ENCODE measurements at places on chromosomes 11 and 22. TPM values are rescaled to one million over a fixed set of nuclear protein-coding genes. Genes with fewer than 3 reads are reported as not detected.

DNA sequence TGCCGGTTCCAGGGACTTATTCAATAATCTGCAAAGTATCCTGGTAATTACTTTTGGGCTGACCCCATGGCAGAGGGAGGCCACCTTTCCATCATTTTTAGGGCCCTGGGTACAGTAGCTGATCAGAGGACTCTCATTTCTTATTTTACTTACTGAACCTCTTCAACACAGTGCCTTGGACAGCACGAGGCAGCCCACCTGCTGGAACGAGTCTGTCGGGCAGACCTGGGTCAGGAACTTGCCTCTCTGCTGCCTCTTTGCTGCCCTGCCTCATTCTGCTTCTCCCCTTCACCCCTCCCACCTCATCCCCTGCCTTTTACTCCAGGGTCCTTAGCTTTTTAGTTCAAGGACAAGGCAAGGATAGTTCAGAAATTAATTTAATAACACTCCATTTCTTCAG, 204.5 kb downstream of the CSNK2A3 start:
- no peaks in the 10 kb centered on the region for H3K27me3 ChIP-seq
- no peak overlapping the region for H3K27ac ChIP-seq

DNA sequence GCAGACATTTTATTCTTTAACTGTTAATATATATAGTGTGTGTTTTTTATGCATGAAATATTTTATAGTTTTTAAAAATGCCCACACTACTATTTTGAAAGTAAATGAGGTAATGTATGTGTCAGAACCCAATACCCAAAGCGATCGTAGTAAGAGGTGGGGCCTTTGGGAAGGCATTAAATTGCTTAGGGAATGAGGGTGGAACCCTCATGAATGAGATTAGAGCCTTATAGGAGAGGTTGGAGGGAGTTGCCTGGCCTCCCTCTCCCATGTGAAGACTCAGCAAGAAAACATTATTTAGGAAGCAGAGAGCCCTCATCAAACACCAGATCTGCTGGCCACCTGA, 11.1 kb downstream of the KLHL35 start:
- no peaks in the 10 kb centered on the region for H3K36me3 ChIP-seq
- H3K4me1 ChIP-seq = no peaks in the 10 kb centered on the region
- no peak overlapping the region for H3K4me3 ChIP-seq

DNA sequence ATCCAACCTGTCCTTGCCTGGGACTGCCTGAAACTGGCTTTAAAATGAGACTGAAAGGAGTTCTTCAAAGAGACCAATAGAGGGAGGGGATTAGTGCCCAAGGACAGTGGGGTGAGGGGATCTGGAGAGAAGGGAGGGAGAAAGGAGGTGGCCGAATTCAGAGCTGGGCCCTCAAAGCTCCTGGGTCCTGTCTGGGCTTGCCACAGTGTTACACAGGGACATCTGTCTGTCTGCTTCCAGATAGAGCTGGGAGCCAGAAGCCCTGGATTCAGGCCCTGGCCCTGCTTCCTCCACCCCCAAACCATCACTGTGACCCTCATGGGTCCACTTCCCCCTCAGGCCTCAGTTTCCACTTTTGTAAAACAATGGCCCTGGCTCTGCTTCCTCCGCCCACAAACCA, 3.6 kb downstream of the KCNJ4 start:
- H3K4me1 ChIP-seq = peaks cover 12% of the 10 kb centered on the region
- no peak overlapping the region for H3K27ac ChIP-seq
- no peaks in the 10 kb centered on the region for H3K36me3 ChIP-seq
- no peak overlapping the region for H3K4me3 ChIP-seq
- no peak for DNase-seq
- H3K27me3 ChIP-seq = peaks cover 38% of the 10 kb centered on the region

- H3K27me3 ChIP-seq = no peaks in the 10 kb centered on the region
- no peak overlapping the region for H3K4me3 ChIP-seq
Observed at GRCh38 chr11:18485913-18486528, 30.4 kb downstream of the LDHAL6A start.

DNA sequence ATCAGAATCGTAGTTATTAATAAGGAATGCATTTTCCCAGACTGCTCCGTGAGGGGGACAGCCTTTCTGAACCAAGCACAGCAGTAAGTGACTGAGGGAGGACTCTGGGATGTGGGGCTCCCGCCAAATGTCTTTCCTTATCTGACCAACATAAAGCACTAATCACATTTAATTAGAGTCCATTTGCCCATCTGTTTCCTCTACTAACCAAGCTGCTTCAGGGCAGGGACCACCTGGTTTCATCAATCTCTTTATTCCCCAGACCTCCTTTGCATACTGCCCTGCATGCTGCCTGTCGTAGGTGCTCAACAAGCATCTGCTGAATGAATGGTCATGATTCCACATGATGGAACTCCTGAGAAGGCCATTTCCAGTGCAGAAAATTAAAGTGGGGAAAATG, 29.4 kb downstream of the SMCO4 start:
- no peak for DNase-seq
- no peaks in the 10 kb centered on the region for H3K36me3 ChIP-seq
- H3K27ac ChIP-seq = no peak overlapping the region
- no peaks in the 10 kb centered on the region for H3K27me3 ChIP-seq
- H3K4me1 ChIP-seq = peaks cover 11% of the 10 kb centered on the region
- H3K4me3 ChIP-seq = no peak overlapping the region

DNA sequence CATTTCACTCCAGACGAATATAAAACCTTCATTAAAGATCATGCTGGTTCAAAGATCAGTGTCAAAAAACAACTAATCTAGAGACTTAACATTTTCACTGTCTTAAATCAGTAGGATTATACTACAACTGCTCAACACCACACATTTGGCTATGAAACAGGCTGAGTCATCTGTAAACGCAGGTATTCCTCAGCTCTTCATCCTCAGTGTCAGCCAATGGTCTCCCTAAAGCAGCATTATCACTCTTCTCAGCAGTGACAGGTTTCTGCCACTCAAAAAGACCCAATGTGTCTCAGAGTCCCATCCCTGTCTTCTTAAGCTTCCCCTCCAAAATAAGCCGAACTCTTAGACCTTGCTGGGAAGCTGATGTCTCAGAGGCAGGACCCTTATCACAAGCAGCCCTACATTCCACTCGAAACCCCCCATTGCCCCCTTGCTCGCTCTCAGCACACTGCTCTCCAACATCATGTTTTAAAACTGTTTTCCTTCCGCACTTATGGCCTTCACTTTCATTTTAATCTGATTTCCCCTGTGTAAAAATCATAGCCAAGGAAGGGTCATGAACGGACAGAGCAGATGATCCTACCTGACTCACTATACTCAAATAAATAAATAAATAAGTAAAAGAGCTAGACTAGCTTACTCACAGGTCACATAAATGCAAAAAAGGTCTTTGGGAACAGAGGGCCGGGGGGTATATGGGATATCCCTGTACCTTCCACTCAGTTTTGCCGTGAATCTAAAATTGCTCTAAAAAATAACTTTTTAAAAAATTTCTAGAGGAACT, 23.0 kb downstream of the CDON start:
- H3K4me3 ChIP-seq = no peak overlapping the region
- no peak overlapping the region for H3K27ac ChIP-seq
- no peak for DNase-seq
- no peaks in the 10 kb centered on the region for H3K4me1 ChIP-seq

DNA sequence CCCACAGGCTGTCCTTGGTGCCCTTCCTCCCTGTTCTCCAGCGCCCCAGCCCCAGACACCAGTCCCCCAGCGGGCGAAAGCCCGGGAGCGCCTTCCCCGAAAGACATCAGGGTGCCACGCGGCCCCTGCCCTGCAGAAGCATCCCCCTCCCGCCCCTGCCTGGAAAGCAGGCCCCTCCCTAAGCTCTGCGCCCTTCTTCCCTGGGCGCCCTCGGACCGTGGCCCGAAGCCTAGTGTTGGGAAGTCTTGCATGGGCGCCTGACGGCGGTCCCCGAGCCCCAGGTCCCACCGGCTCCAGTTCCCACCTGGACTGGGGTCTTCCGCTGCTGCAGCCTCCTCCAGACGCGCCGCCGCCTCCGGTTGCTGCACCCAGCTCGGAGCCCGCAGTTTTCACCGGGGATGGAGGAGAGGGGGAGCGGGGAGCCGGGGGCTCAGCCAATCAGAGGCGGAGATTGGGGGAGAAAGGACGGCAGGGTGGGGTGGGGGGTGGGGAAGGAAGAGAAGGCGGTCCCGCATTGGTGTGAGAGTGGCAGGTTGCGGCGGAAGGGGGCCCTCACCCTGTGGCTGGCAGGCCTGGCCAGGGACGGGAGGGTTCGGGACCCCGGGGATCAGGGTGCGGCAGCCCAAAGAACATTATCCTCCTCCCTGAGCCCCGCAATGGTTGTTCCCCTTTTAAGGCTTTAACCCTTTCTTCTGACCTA, at the start of gene THY1:
Gene THY1, minus strand, starts transcription at position 364 of the 700 bp plus-strand sequence. CDS start 2,267 bp downstream, outside the sequence.
- H3K4me3 ChIP-seq = no peak within 1 kb of the TSS
- no peaks in the 10 kb centered on the region for H3K36me3 ChIP-seq
- H3K27me3 ChIP-seq = peaks cover 15% of the 10 kb centered on the region
- H3K4me1 ChIP-seq = peaks cover 18% of the 10 kb centered on the region

- H3K4me1 ChIP-seq = peaks cover 18% of the 10 kb centered on the region
- peak; percentile 67 for DNase-seq
- peak overlapping the region; percentile 31 for H3K4me3 ChIP-seq
- no peak overlapping the region for H3K27ac ChIP-seq
- no peaks in the 10 kb centered on the region for H3K36me3 ChIP-seq
Observed at GRCh38 chr11:120952461-120953434, 71.2 kb upstream of the TBCEL start.

The ASCL3 gene
- total RNA-seq = not detected

The INSC gene
- not detected for total RNA-seq

- no peaks in the 10 kb centered on the region for H3K36me3 ChIP-seq
- H3K4me1 ChIP-seq = no peaks in the 10 kb centered on the region
- H3K27ac ChIP-seq = no peak overlapping the region
- no peak for DNase-seq
Observed at GRCh38 chr11:119759747-119760412, 30.9 kb upstream of the NECTIN1 start.

Measured in B cell (primary cell).